ENCODE measurements at places on chromosomes 11 and 22. TPM values are rescaled to one million over a fixed set of nuclear protein-coding genes. Genes with fewer than 3 reads are reported as not detected.

DNA sequence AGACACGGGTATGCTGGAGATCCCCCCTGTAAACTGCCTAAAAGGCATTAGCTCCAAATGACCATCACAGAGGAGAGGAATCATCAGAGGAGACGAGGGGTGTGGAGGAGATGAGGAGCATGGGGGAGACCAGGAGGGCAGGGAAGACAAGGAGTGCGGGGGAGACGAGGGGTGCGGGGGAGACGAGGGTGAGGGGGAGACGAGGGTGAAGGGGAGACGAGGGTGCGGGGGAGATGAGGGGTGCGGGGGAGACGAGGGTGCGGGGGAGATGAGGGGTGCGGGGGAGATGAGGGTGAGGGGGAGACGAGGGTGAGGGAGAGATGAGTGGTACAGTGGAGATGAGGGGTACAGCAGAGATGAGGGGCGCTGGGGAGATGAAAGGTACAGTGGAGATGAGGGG lies 17.5 kb upstream of the GAL start:
- DNase-seq, result no peak

Gene SIRT3
- total RNA-seq, result 7.3 TPM

DNA sequence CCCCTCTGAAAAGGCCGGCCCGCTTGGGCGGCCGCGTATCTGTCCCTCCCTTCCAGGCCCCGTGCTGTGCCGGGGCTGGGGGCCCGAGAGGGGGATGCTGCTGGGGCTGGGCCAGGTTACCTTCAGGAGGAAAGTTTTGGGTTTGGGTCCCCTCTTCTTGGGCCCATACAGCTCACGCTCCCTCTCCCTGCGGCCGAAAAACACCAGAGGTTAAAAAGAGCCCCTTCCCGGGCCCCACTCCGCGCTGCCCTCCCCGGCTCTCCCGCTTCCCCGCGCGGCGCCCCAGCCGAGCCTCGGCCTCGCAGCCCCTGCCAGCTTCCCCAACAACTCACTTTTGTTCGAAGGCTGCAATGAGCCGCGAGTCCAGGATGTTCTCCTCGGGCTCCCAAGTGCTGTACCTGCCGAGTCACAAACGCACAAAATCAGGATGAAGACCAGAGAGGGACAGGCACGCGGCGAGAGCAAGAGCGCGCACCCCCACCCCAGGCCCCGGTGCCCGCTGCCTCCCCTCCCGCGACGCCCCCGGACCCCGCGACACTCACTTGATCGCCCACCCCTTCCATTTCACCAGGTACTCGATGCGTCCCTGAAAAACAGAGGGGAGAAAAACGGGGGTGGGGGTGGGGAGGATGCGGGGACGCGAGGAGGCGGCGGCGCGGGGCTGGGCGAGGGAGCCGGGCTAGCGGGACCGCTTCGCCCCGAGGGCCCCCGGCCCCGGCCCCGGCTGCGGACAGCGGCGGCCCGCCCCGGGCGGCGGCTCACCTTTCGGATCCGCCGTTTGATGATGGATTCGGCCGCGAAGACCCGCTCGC lies 450 bp downstream of the CBX6 start:
- no peak for DNase-seq

DNA sequence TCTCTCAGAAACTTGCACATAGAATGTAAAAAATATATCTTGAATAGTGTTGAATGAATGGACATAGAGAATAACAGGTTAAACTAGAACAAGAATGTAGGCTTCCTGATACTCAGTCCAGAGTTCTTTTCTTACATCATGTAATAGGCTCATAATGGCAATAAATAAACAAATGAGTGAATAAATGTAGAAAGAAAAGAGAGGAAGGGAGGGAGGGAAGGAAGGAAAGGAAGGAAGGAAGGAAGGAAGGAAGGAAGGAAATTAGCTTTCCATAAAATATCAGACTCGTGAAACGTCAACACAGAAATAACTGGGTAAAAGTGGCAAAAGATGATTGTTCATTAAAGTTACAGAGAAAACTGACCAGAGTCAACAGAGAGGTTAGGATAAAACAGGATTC lies 2001.0 kb downstream of the LRRC4C start:
- no peak for DNase-seq

Gene DEFB131B
- total RNA-seq, result not detected

DNA sequence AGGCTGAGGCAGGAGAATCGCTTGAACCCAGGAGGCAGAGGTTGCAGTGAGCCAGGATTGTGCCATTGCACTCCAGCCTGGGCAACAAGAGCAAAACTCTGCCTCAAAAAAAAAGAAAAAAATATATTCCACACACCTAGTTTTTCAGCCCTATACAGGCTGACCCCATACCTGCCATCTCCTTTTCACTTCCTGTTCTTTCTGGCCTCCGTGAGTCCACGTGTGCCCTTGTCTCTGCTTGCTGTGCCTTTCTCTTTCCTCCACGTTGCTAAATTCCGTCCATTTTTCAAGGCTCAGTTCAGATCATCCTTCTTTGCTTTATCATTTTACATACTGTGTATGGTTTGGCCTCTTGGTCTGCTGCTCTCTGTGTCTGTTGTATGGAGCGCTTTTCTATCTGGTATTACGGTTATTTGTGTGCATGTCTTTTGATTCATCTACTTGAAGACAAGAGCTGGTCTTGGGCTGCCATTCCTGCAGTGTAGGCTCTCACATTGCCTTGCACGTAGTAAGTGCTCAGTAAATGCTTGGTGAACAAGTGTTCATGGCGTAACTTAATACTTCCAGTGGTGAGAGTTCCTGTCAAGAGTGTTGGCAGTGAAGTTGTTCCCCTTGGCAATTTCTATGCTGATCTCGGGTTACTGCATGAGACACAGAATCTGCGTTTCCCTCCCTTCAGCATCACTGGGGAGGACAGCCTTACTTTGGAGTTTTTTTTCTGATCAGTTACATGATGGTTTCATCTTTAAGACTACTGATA lies 57.5 kb downstream of the PTPRJ start:
- DNase-seq, result no peak

Gene KCTD14
- 2.3 TPM for total RNA-seq

Measured in urinary bladder (tissue), 4 donors.